ENCODE measurements at places on chromosomes 1 and 21. TPM values are rescaled to one million over a fixed set of nuclear protein-coding genes. Genes with fewer than 3 reads are reported as not detected.

- DNase-seq, result no peak
- no peaks in the 10 kb centered on the region for H3K27me3 ChIP-seq
- peaks cover 8% of the 10 kb centered on the region for H3K4me1 ChIP-seq
- no peak overlapping the region for H3K4me3 ChIP-seq
- H3K27ac ChIP-seq, result no peak overlapping the region
These were observed 60.9 kb downstream of the SLX9 start for GRCh38 chr21:45000637-45001133.

DNA sequence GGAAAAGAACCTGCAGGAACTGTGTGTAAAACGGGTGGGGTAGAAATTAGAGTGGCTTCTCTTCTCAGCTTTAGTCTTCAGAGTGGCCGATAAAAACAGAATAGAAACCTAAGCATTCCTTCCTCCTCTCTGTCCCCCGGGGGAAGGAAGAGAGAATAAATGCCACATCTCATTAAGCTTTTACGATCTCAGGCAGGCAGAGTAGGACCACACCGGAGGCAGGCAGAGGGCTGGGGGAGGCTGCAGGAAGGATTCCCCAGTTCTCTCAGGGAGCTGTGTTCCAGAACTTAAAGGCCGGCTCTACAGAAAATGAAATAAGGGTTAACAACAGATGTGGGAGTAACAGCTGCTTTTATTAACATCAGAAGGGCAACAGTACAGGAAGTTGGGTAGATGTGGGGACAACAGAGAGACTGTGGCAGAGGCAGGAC is 24.5 kb upstream of the MEF2D start:
- peak overlapping the region; percentile 22 for H3K27ac ChIP-seq
- H3K4me1 ChIP-seq, result peaks cover 12% of the 10 kb centered on the region
- H3K36me3 ChIP-seq, result peaks cover 18% of the 10 kb centered on the region
- H3K27me3 ChIP-seq, result no peaks in the 10 kb centered on the region
- no peak for DNase-seq

- peaks cover 6% of the 10 kb centered on the region for H3K36me3 ChIP-seq
- DNase-seq, result no peak
- no peak overlapping the region for H3K27ac ChIP-seq
- H3K27me3 ChIP-seq, result no peaks in the 10 kb centered on the region
- H3K4me3 ChIP-seq, result no peak overlapping the region
These were observed 139.8 kb downstream of the AK5 start for GRCh38 chr1:77421504-77422233.

DNA sequence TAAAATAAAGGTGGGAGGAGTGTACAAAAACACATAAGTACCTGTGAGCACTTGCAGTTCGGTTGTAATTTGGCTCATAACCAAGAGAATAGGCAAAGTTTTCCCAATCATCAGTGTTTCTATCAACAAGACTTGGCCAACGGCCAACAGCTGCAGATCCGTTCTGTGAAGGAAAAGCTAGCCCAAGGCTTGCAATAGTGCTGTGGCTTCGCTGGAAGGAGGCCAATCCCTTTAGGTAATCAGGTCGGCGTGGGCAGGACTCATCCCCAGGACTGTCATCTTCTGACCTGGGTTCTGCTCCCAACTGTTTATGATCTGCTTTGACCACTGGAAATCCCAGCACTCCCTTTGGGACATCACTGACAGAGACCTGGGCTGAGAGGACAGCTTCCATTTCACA is 107.8 kb downstream of the LYST start:
- H3K4me3 ChIP-seq, result no peak overlapping the region
- no peaks in the 10 kb centered on the region for H3K4me1 ChIP-seq
- no peak overlapping the region for H3K27ac ChIP-seq
- no peak for DNase-seq
- H3K27me3 ChIP-seq, result no peaks in the 10 kb centered on the region

GRCh38 chr1:7519181-7519860 is 251.8 kb upstream of the VAMP3 start:
- H3K4me3 ChIP-seq, result no peak overlapping the region
- no peaks in the 10 kb centered on the region for H3K36me3 ChIP-seq
- H3K4me1 ChIP-seq, result no peaks in the 10 kb centered on the region
- H3K27me3 ChIP-seq, result peaks cover 47% of the 10 kb centered on the region
- H3K27ac ChIP-seq, result no peak overlapping the region

Gene SPATA21
- total RNA-seq, result not detected

Gene A3GALT2
- 0.58 TPM for total RNA-seq

Gene HES3
- not detected for total RNA-seq

Gene CYB5RL
- 8.5 TPM for total RNA-seq
